ENCODE measurements at places on chromosomes 1 and 21.

DNA sequence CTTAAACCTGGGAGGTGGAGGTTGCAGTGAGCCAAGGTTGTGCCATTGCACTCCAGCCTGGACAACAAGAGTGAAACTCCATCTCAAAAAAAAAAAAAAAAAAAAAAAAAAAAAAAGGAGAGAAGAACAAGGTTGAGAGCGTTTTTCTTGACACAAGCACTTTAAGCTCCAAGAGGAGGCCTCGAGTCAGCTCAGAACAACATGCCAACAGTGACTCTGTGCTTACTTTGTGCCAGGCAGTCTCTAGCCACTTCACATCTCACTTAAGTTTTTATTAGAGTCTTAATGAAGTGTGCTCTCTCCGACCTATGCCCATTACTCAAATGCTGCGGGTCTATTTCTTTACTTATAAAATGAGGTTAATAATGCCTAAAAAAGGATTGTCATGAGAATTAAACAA is 13.0 kb downstream of the ATP1A1 start:
- DNase-seq, result no peak

DNA sequence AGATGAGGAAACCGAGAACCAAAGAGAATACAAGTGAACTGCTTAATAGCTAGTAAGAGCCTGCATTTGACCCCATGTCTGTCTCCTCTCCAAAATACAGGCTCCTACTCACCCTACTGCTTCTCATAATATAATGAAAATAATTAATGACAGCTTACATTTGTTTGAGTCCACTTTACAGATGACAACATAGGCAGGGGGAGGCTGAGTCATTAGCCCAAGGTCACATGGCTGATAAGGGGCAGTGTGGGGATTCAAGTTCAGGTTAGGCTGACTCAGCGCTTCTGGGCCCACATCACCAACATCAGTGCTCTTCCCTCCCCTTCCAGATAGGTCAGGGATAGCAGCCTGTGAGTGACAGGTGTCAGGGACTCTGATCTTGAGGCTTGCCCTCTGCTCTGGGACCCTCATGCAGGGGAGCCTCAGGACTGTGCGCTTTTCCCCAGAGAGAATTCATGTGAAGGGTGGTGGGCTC is 16.2 kb downstream of the AZIN2 start:
- DNase-seq, result no peak

DNA sequence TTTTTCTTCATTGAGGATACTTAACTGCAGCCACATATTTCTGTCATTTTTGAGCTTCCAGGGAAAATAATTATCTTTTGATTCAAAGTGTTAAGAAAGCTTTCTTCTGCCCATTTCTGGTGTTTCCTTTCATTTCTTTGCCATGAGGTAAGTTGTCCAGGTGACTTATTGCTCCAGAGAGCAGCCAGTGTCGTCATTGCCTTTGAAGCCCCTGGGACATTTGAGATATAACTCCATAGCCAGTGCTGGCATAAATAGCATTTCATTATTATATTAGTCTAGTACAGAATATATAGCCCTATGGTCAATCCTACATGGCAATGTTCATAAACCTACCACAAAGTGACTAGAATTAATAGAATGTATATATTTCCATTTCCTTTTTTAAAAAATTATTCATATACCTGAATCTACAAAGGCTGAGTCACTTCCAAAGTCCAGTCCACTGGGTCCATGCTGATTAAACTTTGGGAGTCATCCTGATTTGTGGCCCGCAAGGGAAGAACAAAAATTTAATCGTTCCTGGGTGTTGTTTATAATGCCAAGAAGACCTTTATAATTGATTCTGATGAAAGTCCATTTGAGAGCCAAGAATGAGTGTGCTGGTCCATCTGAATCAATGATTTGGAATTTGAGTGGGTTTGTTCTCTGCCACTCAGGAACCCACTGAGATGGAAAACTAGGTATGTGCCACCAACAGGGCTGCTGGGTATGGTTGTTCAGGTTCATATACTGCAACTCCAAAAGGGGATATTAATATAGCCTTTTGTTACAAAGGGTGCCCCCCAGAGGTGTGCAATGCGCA is 221.8 kb upstream of the PLXNA2 start:
- DNase-seq, result no peak

GRCh38 chr1:9835758-9836631 is 12.2 kb upstream of the CLSTN1 start:
- DNase-seq, result no peak

GRCh38 chr1:55195521-55196233 is 19.5 kb downstream of the USP24 start:
- DNase-seq, result no peak

DNA sequence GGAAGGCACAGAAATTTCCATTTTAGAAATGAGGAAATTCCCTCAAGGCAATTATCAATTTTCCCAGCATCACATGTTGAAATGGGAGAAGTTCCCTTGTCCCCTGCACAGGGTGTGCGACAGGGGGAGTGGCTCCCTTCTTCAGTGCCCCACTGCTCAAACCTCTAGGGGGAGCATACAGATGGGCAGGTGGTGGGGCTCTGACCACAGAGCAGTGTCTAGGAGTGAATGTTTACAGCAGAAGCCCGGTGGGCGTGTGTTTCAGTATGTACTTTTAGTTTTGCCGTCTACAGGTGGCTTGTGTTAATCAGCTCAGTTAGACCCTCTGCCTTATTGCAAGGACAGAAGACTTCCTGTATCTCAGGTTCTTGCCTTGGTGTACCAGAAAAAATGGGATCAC is 493.7 kb upstream of the PLXNA2 start:
- DNase-seq, result no peak

DNA sequence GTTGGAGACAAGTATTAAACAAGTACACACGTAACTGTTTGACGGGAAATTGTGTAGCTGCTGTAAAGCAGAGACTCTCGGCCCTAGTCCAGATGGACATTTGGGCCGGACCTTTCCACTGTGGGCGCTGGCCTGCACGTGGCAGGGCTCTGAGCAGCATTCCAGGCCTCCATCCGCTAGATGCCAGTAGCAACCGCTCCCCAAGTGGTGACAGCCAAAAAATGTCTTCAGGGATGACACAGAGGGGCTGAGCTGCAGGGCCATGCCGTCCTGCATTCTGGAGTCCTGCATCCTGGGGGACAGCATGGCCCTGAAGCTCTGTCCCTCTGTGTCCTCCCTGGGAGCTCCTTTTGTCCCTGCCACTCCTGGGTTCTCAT is 24.8 kb downstream of the A3GALT2 start:
- no peak for DNase-seq

DNA sequence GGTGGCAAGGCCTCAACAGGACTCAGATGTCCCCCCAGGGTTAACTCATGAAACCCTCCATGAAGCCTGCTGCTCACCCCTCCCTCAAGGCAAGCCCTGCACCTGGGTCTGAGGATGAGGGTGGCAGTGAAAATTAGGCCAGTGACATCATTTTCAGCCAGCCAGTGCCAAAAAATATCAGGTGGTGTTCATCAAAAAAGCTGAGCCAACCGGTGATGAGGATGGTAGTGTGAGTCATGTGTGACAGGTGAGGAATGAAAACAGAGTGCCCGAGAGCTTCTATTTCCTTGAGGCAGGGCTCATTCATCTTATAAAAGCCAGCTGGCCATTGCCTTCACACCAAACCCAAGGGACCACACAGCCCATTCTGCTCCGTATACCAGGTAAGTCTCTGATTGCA is at the start of gene SPRR1A:
SPRR1A (plus strand) TSS at position 339 of the 400 bp plus-strand sequence. CDS start 1,150 bp downstream, outside the sequence.
- DNase-seq, result no peak

DNA sequence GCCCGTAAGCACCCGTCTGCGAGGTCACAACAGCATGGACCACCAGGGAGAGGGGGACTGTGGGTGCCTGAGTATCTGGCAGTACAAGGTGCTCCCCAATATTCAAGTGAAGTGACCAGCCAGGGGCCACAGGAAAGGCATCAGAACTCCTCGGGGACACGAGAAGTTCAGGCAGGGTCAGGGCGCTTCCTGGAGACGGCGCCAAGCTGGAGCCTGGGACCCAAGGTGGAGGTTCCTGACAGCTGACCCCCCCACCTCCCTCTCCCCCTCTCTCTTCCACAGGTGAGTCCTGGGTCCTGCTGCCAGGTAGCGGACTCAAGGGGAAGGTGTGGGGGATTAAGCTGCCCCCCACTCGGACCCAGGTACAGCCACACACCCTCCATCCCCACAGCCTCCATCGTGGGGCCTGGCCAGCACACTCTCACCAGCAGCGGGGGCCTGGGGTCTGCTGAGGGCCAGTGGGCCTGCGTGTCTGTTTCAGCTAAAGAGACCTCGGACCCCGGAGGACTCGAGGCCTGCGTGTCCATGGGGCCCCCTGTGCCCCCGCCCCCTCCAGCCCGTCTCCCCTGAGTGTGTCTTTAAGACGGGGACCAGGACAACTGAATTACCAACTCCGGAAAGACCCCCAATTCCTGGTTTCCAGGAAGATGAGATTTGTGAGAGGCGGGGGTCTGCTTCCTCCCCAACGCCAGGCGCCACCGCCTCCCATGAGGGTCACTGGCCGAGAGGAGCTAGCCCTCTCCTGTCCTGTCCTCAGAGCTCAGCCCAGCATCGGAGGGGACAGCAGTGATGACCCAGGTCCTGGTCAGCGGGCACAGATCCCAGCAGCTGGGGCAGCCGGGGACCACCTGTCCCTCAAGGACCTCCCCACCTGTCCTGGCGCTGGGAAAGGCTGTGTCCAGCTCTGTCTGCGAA is 6.2 kb downstream of the TNFRSF18 start:
- DNase-seq, result no peak

DNA sequence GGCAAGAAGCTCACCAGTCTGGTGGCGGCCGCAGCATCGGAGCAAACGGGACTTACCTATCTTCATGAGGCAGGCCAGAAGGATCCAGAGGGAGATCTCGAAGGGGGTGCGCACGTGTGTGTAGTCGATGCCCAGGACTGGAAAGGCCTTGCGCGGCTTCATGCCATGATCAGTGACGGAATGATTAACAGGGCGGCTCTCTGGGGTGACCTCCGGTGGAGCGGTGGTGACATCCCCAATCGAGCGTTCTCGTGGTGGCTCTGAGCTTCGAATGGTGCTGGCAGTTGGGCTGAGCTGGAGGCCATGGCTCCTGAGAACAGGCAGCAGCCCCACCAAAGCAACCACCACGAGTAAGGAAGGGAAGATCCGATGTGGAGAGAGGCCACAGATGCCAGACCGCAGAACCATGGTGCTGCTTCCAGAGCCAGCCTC is 982 bp downstream of the SLC9A1 start:
- no peak for DNase-seq

- DNase-seq, result no peak
Observed at GRCh38 chr21:46326110-46326703, 2.3 kb downstream of the PCNT start.

GRCh38 chr21:45112371-45112770 is 38.0 kb downstream of the ADARB1 start:
- no peak for DNase-seq

DNA sequence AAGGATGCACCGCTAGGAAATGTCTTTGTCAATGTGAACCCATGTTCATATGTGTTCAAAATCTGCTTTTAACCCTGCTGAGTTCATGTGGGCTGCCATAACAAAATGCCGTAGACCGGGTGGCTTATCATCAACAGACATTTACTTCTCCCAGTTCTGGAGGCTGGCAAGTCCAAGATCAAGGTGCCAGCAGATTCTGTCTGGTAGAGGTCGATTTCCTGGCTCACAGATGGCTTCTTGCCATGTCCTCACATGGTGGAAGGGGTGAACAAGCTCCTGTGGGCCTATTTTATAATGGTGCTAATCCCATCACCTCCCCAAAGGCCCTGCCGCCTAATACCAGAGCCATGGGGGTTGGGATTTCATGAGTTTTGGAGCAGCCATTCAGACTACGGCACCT is 4.6 kb upstream of the CDCP2 start:
- no peak for DNase-seq

DNA sequence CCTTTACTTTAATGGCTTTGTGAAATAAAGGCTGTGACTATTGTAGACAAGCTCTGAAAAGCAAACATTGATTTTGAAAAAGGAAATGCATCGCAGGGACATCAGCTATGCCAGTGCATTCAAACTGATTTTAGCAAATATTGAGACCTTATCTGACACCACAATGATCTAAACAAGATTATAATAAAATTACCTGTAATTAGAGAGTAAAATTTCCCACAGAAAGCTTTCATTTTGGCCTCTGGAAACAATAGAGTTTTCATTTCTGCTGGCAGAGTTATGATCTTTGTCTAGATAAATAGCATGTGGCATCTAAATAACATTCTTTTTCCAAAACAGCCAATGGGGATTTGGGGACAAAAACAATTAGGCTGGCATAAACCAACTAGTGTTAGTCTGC is 650.4 kb upstream of the PRMT6 start:
- no peak for DNase-seq

GRCh38 chr21:44700101-44701022 is 3.4 kb downstream of the KRTAP10-12 start:
- DNase-seq, result no peak

DNA sequence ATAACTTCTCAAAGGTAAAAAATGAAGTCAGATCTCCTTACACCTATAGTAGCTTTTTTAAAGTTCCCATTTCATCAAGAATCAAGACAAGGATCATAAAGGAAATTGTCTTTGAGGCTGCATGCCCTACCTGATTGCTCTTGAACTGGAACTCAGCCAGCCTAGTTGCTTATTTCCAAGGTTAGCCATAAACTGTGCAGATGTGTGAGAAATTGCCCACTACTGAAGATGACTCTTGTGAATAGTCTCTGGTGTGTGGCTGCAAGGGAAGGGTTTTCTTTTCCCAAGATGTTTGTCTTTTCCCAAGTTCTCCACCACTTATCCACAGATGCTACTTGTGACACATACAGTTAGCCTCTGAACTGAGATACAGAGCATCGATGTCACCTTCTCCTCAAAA is 81.7 kb upstream of the DUSP10 start:
- DNase-seq, result no peak

DNA sequence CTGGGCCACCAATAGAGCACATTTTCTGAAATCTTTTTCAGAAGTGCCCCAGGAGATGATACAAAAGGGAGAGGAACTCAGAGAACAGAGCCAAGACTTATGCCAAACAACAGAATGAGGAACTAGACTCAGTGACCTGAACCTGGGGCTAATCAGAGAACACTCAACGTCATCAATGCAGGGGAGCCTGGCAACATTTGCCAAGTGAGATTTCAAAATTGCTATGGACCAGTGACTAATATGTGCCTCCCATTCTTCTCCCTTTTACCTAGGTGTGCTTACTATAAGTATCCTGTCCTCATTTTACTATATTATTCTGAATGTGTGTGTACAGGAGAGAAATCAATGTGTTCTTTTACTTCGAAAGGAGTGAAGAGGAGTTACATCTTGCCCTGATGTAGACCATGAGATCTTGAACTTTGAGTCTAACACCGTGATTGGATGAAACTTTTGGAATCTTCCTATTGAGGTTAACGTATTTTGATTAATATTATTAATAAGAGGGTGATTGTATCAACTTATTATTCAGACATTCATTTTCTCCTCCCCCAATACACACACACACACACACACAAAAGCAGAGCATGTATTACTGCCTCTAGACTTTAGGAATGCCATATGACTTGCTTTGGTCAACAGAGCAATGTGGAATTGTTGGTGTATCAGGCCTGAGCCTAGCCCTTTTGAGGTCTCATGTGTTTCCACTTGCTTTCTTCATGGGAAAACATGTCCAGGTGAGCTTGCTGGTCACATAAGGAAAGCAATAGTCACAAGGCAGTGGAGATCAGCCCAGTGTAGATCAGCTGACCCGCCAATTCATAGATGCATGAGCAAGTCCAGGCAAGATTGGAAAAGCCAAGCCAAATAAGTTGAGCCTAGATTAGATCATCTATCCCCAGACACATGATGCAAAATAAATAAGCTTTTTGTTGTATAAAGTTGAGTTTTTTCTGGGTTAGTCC is 80.3 kb upstream of the ETS2 start:
- DNase-seq, result no peak

Measured in pons (tissue), 1 donor.